ENCODE measurements at places on chromosomes 12 and 14.

GRCh38 chr12:64825143-64826021, 935 bp downstream of the TBC1D30 start:
- no peak for DNase-seq

- peak; percentile 2 for DNase-seq
These were observed 109.0 kb downstream of the APAF1 start for GRCh38 chr12:98754095-98754494.

GRCh38 chr12:109836916-109837315, 3.7 kb upstream of the TRPV4 start:
- DNase-seq: no peak

DNA sequence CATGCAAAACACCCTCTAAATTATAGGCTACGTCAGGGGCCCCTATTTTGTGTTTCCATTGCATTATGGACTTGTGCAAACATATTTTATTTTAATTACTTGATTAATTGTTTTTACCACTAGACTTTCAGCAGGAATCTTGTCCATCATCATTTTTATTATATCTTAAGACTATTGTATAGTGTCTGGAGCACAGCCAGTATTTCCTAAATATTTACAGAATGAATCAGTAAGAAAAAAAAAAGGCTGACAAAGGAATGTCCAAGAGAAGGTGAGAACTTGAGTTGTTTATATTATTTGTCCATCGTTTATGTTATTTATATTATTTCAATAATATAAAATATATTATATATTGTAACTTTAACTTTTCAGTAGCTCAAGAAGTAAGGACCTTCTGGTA, 664.7 kb downstream of the SLC6A15 start:
- no peak for DNase-seq

- DNase-seq: no peak
These were observed 361.1 kb upstream of the ATP2B1 start for GRCh38 chr12:90069711-90070110.

DNA sequence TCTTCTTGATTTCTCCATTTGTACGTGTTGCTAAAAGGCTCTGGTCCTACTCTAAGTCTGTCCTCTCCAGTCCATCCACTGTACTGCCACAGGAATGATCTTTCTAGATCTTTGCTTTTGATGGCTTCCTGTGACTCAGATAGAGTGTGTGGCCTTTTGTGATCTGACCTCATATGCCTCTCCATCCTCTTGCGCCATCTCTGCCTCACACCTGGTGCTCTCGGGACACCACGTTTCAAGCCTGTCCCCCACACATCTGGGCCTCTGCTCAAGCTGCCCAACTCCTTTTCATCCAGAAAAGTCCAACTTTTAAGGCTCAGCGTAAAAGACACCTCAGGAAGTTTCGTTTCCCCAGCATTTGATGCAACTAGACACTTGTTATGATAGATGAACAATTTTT, 39.0 kb downstream of the DCAF4 start:
- DNase-seq: no peak

All from Kasumi-1 (cell line).